Small intestine (tissue), 16 donors: ENCODE measurements at places on chromosomes 5 and 9. TPM values are rescaled to one million over a fixed set of nuclear protein-coding genes. Genes with fewer than 3 reads are reported as not detected.
A peak's percentile ranks its signal among the peaks of the same experiment; 100 is the strongest.

DNA sequence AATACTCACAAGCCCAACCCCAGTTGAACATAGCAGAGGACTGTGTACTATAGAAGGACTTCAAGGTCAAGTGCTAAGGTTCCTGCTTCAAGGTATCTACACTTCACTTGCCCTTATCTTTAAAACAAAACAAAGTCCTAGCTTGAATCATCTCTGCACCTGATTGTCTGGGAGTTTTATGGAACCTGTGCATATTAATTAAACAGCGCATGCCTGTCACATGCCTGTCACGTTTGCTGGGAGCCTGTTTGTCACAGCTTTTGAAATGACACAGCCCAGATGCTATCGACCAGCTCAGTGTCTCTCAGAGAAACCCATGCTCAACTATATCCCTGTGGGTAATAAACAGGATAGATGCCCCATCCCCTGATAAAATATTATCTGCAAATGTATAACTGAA is 476.0 kb downstream of the ZSWIM6 start:
- H3K36me3 ChIP-seq = no peaks in the 10 kb centered on the region
- H3K4me1 ChIP-seq = peaks cover 22% of the 10 kb centered on the region

DNA sequence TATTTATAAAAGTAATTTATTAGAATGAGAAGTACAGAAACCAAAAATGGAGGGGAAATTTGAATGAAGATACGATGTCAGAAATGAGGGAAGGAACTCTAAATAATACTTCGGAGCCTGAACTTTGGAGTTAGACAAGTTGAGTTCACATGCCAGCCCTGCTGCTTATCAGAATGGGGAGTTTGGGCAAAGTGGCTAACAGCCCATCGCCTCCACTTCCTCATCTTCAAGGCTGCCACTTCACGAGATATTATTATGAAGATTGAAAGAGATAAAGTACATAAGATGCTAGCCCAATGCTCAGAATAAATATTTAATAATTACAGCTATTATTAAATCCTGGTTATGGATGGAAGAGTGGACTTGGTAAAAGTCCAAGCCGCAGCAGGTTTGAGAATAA is 56.2 kb upstream of the ABCA1 start:
- DNase-seq = no peak
- H3K27ac ChIP-seq = no peak overlapping the region
- H3K4me3 ChIP-seq = no peak overlapping the region

DNA sequence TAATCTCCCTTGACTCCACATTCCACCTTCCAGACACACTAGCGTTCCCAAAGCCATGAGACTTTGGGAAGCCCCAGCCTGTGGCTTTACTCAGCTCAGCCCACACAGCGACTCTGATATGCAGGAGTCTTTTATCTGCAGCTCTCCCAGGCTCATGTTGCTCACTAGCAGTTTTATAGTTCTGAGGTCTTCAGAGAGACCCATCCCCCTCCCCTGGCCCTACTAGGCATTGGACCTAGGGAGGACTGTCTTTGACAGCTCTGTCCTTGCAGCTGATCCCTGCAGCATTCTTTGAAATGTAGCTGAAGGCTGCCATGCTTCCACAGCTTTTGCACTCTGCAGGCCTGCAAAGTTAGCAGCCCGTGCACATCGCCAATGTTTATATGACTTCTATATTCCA is 19.9 kb upstream of the CYLC2 start:
- H3K36me3 ChIP-seq = no peaks in the 10 kb centered on the region
- H3K27me3 ChIP-seq = no peaks in the 10 kb centered on the region
- H3K4me1 ChIP-seq = no peaks in the 10 kb centered on the region

DNA sequence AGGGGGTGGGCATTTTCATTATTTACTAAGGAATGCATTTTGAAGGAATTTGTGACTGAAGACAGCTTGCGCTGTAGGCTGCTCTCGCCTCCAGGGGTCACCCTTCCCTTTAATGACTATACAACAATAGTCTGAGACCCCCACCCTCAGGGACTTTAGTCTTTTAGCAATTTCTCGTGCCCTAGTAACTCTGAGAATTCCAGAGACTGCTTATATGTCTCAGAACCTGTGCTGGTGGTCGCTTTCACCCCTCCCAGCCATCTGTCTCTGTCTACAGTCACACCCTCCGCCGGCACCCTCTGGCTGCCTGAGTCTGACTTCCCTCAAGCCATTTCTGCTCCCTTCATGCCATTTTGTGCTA is 671.4 kb downstream of the NR2F1-AS1 start:
- no peaks in the 10 kb centered on the region for H3K4me1 ChIP-seq
- no peak for DNase-seq
- H3K27ac ChIP-seq = no peak overlapping the region
- no peak overlapping the region for H3K4me3 ChIP-seq
- H3K27me3 ChIP-seq = no peaks in the 10 kb centered on the region
- H3K36me3 ChIP-seq = no peaks in the 10 kb centered on the region

DNA sequence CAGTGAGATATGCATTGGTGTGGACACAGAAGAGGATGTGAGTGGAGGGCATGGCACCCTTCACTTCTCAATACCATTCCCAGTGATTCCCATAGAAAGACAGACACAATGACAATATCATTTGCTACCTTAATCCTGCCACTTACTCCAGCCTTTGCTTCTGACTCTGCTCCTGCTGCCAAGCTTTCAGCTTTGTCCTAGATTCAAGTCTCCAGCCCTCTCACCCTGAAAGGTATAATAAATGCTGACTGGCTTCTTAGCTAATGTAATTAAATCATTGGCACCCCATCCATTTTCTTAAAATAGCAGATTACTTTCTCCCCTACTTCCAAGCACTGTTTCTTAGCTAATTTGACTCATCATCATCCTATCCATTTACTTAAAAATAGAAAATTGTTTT is 41.1 kb upstream of the CDC42SE2 start:
- H3K27me3 ChIP-seq = no peaks in the 10 kb centered on the region
- no peaks in the 10 kb centered on the region for H3K36me3 ChIP-seq
- H3K4me3 ChIP-seq = no peak overlapping the region

GRCh38 chr5:111511831-111512374 is 432 bp downstream of the STARD4 start:
- no peaks in the 10 kb centered on the region for H3K27me3 ChIP-seq
- H3K27ac ChIP-seq = peak overlapping the region; percentile 84
- H3K36me3 ChIP-seq = no peaks in the 10 kb centered on the region
- DNase-seq = peak; percentile 48
- H3K4me1 ChIP-seq = peaks cover 2% of the 10 kb centered on the region
- H3K4me3 ChIP-seq = peak overlapping the region; percentile 89

FGD3 gene
- 2.7 TPM for polyA plus RNA-seq

DNA sequence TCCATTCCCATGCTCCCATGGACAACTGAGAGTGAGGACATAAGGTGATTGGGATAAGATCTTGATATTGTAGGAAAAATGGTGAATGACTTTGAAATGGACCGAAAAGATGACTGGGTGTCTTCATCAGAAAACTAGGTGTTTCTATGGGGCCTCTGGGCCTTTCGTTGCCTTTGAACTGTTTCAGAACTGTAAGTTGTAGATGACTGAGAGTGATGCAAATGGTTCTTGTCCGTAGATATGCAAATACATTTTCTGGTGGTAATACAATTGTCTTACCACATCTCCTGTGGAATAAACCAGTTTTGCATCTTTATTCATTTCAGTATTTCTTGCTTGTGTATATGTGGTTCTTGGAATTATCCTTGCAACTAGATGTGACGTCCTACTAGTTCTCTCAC is 16.0 kb upstream of the TEX48 start:
- H3K4me1 ChIP-seq = no peaks in the 10 kb centered on the region
- H3K36me3 ChIP-seq = no peaks in the 10 kb centered on the region
- DNase-seq = no peak
- H3K27ac ChIP-seq = no peak overlapping the region

TAF11L5 gene
- not detected for polyA plus RNA-seq

DNA sequence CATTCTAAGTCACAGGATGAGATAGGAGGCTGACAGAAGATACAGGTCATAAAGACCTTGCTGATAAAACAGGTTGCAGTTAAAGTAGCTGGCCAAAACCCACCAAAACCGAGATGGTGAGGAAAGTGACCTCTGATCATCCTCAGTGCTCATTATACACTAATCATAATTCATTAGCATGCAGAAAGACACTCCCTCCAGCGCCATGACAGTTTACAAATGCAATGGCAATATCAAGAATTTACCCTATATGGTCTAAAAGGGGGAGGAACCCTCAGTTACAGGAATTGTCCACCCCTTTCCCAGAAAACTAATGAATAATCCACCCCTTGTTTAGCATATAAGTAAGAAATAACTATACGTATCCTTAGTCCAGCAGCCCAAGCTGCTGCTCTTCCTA is 63.2 kb upstream of the IQGAP2 start:
- no peaks in the 10 kb centered on the region for H3K27me3 ChIP-seq
- no peaks in the 10 kb centered on the region for H3K4me1 ChIP-seq
- DNase-seq = no peak
- H3K4me3 ChIP-seq = no peak overlapping the region
- H3K36me3 ChIP-seq = no peaks in the 10 kb centered on the region

FBP1 gene
- polyA plus RNA-seq = 1,158 TPM

FOXD4 gene
- 0.15 TPM for polyA plus RNA-seq

FBP2 gene
- 0.24 TPM for polyA plus RNA-seq

DNA sequence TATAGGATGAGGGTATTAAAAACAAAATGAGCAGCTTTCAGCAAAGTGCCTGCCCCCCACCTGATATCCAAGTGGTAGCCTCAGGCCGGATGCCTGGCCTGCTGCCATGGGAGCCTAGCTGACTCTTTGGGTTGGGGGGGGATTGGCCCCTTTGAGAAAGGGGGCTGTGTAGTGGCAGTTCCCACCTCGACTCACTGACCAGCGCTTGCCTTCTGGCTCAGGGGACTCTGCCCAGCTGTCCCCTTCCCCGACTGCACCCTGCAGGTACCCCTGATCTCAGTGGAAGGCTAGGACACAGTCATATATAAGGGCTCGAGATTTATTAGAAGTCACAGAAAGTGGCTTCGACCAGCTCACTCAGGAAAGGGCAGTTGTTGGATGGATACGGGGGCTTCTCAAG is 1.5 kb upstream of the NEUROG1 start:
- H3K4me1 ChIP-seq = peaks cover 5% of the 10 kb centered on the region
- H3K27ac ChIP-seq = no peak overlapping the region
- peaks cover 56% of the 10 kb centered on the region for H3K27me3 ChIP-seq
- H3K4me3 ChIP-seq = no peak overlapping the region

GRCh38 chr5:135027266-135027696 is 6.7 kb downstream of the PITX1 start:
- no peak overlapping the region for H3K27ac ChIP-seq
- H3K36me3 ChIP-seq = peaks cover 3% of the 10 kb centered on the region
- H3K4me1 ChIP-seq = peaks cover 3% of the 10 kb centered on the region
- peaks cover 49% of the 10 kb centered on the region for H3K27me3 ChIP-seq

DNA sequence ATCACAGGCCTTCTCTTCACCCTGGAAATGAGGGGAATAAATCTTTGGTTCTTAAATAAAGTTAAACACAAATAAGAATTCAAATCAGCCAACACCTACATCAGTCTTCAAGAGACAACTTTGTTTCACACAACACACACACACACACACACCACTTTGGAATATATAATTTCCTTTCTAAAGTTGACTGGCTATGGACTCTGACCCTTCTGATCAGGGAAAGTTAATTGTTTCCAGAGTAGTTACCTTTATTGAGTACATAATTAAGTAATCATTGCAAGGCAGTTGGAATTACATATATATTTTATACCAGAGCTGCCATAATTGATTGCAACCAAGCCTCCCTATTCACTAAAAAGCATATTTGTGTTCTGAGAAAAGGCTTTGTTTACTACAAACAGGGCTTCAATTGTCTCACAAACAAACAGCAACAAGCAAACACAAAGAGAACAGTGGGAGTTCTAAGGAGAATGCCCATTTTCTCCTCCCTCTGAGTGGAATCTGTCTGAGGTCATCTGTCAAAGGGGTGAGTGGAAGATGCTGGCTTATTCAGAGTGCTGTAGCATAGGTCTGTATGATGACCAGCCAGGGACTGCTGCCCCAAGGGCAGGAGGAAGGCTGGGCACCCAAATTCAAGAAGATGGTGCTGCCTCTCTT is 136.6 kb downstream of the SEMA6A start:
- H3K27me3 ChIP-seq = no peaks in the 10 kb centered on the region
- no peak for DNase-seq
- H3K27ac ChIP-seq = no peak overlapping the region
- peaks cover 5% of the 10 kb centered on the region for H3K4me1 ChIP-seq
- no peak overlapping the region for H3K4me3 ChIP-seq
- H3K36me3 ChIP-seq = no peaks in the 10 kb centered on the region

AJM1 gene
- 3.3 TPM for polyA plus RNA-seq

TSSK1B gene
- polyA plus RNA-seq = not detected

PCA3 gene
- 0.28 TPM for polyA plus RNA-seq

DNA sequence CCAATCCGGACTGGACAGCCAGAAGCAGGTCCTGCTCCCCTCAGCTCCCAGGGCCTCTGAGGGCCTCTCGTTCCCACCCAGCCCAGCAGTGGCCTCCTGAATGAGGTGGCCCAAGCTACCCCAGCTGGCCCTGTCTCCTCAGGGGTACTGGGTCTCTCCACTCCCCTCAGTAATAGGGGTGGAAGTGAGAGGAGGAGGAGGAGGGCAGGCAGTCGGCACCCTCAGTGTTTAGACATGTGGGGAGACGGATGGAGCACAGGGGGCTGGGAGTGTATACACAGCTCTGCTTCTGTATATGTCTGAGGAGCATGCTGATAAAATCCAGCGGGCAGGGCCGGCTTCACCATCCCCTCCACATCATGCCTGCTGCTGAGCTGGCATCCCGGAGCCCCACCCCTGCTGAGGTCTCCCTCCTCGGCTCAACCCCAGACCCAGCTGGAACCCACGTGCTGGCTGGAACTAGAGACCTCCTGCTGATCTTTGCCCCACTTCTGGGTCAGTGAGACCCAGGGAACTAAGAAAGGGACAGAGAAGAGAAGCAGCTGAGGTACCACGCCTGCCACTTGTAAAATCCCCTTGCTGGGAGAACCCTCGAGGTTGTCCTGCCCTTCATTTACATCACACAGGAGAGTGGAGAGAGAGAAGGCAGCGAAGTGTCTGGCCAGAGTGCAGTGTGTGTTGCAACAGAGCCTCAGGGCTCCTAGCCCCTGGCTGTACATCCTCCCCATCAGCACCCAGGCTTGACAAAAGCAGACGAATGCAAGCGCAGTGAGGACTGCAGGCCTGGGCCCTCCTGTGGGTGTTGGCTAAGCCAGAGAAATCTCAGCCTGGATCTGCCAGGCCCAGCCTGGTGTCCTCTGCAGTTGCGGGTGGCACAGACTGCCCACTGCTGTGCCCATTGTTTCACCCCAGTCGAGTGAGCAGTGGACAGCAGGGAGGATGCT is 77.5 kb downstream of the PSD2 start:
- H3K36me3 ChIP-seq = no peaks in the 10 kb centered on the region
- H3K27ac ChIP-seq = no peak overlapping the region
- H3K4me3 ChIP-seq = no peak overlapping the region
- no peaks in the 10 kb centered on the region for H3K4me1 ChIP-seq
- DNase-seq = no peak

TLE1 gene
- polyA plus RNA-seq = 21.4 TPM

C9orf50 gene
- not detected for polyA plus RNA-seq

GRCh38 chr9:77125665-77126064 is 51.7 kb upstream of the VPS13A start:
- H3K36me3 ChIP-seq = no peaks in the 10 kb centered on the region
- H3K27ac ChIP-seq = no peak overlapping the region
- H3K4me3 ChIP-seq = no peak overlapping the region
- DNase-seq = no peak
